ENCODE measurements at places on chromosomes 16 and 17. TPM values are rescaled to one million over a fixed set of nuclear protein-coding genes. Genes with fewer than 3 reads are reported as not detected.
A peak's percentile ranks its signal among the peaks of the same experiment; 100 is the strongest.

- no peaks in the 10 kb centered on the region for H3K36me3 ChIP-seq
- DNase-seq, result no peak
- H3K4me3 ChIP-seq, result no peak overlapping the region
- H3K27ac ChIP-seq, result no peak overlapping the region
These were observed 30.5 kb downstream of the NSMCE1 start for GRCh38 chr16:27238016-27238587.

Gene SLFN14
- not detected for total RNA-seq

- H3K27me3 ChIP-seq, result no peaks in the 10 kb centered on the region
- no peaks in the 10 kb centered on the region for H3K36me3 ChIP-seq
- no peak for DNase-seq
- no peaks in the 10 kb centered on the region for H3K4me1 ChIP-seq
These were observed 137.7 kb downstream of the CEP112 start for GRCh38 chr17:66054242-66054641.

GRCh38 chr17:3049705-3050295 lies 13.6 kb downstream of the OR1D5 start:
- no peak for DNase-seq
- H3K4me1 ChIP-seq, result no peaks in the 10 kb centered on the region
- no peaks in the 10 kb centered on the region for H3K27me3 ChIP-seq
- H3K27ac ChIP-seq, result no peak overlapping the region

GRCh38 chr17:78940708-78941107 lies 15.5 kb upstream of the TIMP2 start:
- H3K27me3 ChIP-seq, result no peaks in the 10 kb centered on the region
- H3K4me3 ChIP-seq, result no peak overlapping the region
- no peak overlapping the region for H3K27ac ChIP-seq
- H3K4me1 ChIP-seq, result no peaks in the 10 kb centered on the region
- no peaks in the 10 kb centered on the region for H3K36me3 ChIP-seq

DNA sequence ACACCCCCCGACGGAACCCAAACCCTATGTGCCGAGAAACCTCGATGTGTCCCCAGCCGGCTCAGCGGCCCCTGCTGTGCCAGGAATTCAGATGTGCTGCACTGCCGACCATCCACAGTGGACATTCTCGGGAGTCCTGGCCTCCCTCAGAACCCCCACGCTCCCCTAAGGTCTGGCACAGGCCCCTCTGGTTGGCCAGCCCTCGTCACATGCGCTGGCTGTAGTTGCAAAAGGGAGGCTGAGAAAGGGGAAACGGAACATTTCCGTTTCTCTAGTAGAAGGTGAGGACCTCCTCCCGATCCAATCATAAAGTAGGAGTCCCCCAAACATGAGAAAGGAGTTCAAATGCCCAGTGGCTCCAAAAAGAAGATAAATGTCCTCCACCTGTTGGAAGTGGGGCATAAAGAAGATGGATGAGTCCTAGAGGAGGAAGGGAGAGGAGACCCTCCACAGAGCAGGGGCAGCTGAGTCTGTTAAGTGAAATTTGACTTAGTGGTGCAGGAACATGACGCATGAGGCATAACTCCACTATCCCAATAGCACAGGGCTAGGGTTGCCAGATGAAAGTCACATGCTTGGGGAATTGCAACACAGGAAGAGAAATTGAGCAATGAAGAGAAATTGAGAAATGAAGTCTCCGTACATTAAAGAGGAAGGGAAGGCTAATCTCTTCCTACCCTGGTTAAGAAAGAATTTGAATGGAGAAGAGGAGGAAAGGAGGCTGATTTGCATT lies 49.3 kb upstream of the WSB1 start:
- H3K4me1 ChIP-seq, result peaks cover 7% of the 10 kb centered on the region
- no peak overlapping the region for H3K4me3 ChIP-seq
- H3K27me3 ChIP-seq, result no peaks in the 10 kb centered on the region

DNA sequence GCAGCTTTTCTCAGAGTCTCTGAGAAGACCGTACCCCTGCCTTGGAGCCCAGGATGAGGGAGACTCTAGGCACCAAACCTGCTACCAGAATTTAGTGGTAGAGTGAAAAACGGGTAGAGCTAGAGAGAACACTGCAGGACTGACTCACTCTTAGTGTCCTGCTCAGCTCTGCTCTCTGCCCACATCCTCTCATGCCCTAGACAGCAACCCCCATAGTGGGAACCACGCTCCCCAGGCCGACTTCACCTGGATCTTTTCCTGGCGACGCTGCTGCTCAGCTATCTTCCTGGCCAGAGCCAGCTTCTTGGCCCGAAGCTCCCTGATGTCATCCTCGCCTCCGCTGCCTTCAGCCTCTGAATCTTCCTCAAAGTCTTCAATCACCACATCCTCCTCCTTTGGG lies 26.7 kb downstream of the HIC1 start:
- H3K27me3 ChIP-seq, result no peaks in the 10 kb centered on the region
- peak overlapping the region; percentile 69 for H3K27ac ChIP-seq
- peaks cover 8% of the 10 kb centered on the region for H3K4me1 ChIP-seq

DNA sequence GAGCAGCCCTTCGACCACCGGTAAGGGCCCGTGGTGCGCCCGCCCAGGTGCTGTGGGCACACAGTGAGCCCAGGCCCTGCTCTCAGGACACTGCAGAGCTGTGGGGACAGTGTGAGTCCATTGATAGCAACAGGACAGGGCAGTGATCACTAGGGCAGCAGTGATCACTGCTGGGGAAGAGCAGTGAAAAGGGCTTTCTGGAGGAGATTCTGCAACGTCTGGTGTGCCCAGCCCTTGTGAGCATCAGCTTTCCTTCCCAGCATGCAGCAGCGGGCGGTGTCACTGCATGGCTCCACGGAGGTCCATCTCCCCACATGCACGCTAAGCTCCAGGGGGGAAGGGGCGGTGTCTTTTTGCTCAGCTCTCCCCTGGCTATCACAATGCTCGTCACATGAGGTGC lies 32.1 kb downstream of the MAP1LC3B start:
- no peak overlapping the region for H3K27ac ChIP-seq
- DNase-seq, result no peak
- no peaks in the 10 kb centered on the region for H3K36me3 ChIP-seq
- H3K27me3 ChIP-seq, result no peaks in the 10 kb centered on the region
- no peak overlapping the region for H3K4me3 ChIP-seq

DNA sequence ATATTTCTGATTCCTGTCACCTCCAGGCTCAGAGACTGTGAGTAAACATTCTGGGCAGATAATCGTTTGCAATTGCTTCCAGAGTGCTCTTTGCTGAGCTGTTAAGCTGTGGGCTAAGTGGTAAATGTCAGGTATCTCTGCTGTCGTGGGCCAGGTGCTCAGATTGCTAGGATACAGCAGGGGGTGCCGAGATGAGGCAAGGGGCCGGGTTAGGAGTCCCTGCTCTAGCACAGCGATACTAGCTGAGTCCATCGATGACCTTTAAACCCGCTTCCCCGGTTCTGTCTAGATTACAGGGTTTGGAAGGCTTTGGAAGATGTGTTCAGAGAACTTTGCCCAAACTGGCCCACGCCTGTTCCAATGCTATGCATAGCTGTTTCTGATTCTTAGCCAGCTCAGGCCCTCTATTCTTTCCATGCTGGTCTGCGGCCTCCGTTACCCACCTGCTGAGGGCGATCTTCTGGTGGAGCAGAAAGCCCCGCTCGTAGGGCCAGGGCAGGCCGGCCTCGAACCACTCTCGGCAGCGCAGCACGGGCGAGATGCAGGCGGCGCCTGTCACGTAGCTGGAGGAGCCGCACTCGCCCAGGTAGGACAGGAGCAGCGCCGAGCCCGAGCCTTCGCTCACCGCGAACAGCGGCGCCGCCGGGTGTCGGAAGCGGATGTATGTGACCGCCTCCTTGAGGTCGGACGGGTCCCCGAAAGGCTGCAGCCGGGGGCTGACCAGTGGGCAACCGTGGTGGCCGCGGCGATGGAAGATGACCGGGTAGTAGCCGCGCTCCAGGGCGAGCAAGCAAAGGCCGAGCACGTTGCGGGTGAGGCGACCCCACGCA lies 979 bp downstream of the ABHD15 start:
- peak overlapping the region; percentile 62 for H3K4me3 ChIP-seq
- H3K4me1 ChIP-seq, result peaks cover 4% of the 10 kb centered on the region
- H3K36me3 ChIP-seq, result no peaks in the 10 kb centered on the region
- no peaks in the 10 kb centered on the region for H3K27me3 ChIP-seq
- peak; percentile 5 for DNase-seq

GRCh38 chr17:1375615-1376014 lies 24.4 kb downstream of the YWHAE start:
- H3K27ac ChIP-seq, result peak overlapping the region; percentile 47
- H3K4me3 ChIP-seq, result no peak overlapping the region
- no peak for DNase-seq
- H3K36me3 ChIP-seq, result no peaks in the 10 kb centered on the region
- no peaks in the 10 kb centered on the region for H3K27me3 ChIP-seq

Gene GP1BA
- total RNA-seq, result not detected

- DNase-seq, result no peak
- no peak overlapping the region for H3K4me3 ChIP-seq
- no peaks in the 10 kb centered on the region for H3K4me1 ChIP-seq
- H3K27me3 ChIP-seq, result no peaks in the 10 kb centered on the region
These were observed 118.2 kb downstream of the CDK5R1 start for GRCh38 chr17:32604966-32605365.

DNA sequence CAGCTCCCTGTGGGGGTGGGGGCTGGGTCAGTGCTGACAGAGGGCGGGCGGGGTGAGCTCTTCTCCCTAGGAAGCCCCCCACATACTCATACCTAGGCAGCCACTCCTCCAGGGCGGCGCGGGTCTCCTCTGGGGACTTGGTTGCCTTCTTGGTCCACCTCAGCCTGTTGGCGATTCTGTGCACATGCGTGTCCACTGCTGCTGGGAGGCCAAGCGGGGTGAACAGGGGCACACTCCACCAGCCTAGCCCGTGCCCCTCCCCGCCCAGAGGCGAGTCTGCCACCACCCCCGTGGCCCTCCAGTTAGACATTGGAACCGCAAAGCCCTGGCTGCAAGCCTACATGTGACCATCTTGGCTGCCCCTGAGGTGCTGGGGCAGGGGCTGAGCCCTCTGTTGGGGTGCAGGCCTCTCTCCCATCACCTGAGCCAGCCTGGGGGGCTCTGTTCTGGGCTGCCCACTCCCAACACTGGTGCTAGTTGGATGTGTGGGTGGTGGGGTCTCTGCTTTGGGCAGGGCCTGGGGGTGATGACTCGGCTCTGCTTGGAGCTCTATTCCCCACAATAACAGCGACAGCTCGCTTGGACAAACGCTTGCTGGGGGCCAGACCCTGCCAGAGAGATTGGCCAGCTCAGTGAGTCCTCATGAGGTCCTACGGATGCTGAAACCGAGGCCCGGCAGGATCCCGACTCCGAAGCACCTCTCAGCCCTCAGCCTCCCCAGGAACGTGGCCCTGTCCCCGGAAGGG lies 7.4 kb downstream of the NTHL1 start:
- peak overlapping the region; percentile 86 for H3K27ac ChIP-seq
- H3K4me3 ChIP-seq, result no peak overlapping the region
- H3K36me3 ChIP-seq, result no peaks in the 10 kb centered on the region
- DNase-seq, result no peak
- H3K4me1 ChIP-seq, result peaks cover 35% of the 10 kb centered on the region

Gene NAGLU
- total RNA-seq, result 123 TPM

- no peaks in the 10 kb centered on the region for H3K4me1 ChIP-seq
- H3K27me3 ChIP-seq, result no peaks in the 10 kb centered on the region
- no peaks in the 10 kb centered on the region for H3K36me3 ChIP-seq
These were observed 372.7 kb upstream of the ZFHX3 start for GRCh38 chr16:73420676-73421075.

GRCh38 chr17:73841431-73842060 lies 197.3 kb upstream of the SDK2 start:
- no peak for DNase-seq
- no peaks in the 10 kb centered on the region for H3K36me3 ChIP-seq
- peaks cover 2% of the 10 kb centered on the region for H3K27me3 ChIP-seq

Gene CD300LB
- 0.64 TPM for total RNA-seq
